T follicular helper cell (primary cell): ENCODE measurements at places on chromosomes 3 and 15.
A peak's percentile ranks its signal among the peaks of the same experiment; 100 is the strongest.

DNA sequence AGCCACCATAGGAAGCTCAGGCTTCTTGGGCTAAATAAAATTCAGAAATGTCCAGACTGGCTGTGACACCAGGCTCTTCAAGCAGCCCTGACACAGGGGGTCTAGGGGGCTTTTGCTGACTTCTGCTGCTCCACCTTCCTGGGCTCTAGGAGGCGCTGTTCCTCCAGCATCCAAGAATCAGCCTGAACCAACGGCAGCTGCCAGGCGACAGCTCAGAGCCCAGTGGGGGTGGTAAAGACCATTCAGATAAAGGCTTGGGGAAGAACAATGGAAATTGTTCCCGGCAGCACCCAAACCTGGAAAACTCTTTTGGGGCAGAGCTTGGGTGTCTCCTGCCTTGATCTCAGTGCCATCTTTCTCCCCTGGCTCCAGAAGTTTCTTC lies 21.6 kb upstream of the PSTPIP1 start:
- DNase-seq: peak; percentile 54

DNA sequence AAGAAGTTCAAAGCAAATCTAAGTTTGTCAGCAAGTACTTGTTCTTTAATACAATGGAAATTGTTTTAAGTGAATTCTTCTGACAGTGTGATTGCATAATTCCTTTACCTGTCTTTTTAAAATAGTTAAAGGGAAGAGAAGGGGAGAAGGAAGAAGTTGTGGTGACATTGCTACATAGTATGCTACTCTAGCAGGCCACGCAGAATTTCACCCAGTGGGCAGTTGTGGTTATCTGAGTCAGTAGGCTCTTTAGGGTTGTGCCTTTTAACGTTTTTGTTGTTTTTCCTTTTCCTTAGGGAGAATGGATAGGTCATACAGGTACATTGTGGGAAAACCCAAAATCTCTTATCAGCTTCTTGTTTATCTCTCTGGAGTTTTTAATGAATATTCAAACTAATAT lies 40.4 kb downstream of the KIF15 start:
- DNase-seq: no peak

- DNase-seq: no peak
Measured at GRCh38 chr15:73318463-73319351, 50.1 kb downstream of the HCN4 start.

DNA sequence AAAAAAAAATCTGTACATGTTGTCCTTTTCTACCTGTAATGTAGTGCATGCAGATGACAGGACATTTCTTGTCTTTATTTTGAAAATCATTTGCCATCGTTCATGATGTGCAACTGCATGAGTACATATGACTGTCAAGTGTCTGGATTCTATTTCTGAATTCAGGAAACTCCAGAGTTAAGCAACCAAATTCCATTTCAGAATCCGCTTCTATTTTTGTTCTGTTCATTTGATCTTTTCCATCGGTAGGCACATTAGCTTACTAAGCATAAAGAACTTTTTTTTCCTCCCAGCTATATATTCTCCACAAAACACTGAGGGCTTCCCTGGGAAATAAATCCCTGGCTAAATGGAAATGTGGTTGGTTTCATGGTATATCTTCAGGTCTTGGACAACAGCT lies 365.6 kb downstream of the PTPRG start:
- DNase-seq: no peak

DNA sequence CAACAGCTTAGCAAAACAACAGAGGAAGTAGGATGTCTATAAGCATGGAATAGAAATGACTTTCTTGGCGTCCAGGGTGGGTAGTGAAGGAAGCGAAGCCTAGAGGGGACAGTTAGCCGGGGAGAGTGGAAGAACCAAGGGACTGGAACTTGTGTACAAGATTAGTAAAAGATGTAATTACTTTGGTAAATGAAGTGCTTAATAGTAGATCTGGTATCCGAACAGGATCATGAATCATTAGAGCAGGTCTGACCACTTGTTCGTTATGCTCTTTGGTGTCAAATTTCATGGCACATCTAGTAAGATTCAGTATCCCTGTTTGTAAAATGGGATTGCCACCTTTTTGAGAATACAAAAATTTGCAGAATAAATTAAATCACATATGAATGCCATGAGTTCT lies 112.5 kb upstream of the MLF1 start:
- DNase-seq: no peak

GRCh38 chr3:188218603-188219002 lies 64.6 kb downstream of the LPP start:
- no peak for DNase-seq

DNA sequence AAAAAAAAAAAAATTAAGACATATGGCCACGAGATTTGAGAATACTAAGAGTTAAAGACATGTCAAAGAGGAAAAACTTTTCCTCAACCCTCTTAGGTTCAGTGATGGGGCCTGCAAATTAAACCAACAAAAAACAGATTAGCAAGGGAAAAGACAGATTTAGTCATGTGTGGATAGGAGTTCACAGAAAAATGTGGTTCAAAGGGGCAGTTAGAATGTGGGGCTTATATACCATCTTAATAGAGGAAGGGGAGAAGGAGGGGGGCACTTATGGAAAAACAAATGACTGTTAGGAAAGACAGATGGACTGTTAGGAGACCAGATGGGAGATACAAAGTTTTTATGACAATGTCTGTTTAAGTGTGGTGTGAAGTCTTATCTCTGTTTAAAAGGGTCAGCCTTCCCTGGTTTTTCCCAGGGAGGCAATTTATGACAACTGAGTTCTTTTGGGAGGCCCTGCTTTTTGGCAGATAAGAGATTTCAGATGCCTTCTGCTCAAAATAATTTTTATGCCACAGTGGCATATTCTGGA lies 68.7 kb upstream of the FURIN start:
- DNase-seq: no peak

DNA sequence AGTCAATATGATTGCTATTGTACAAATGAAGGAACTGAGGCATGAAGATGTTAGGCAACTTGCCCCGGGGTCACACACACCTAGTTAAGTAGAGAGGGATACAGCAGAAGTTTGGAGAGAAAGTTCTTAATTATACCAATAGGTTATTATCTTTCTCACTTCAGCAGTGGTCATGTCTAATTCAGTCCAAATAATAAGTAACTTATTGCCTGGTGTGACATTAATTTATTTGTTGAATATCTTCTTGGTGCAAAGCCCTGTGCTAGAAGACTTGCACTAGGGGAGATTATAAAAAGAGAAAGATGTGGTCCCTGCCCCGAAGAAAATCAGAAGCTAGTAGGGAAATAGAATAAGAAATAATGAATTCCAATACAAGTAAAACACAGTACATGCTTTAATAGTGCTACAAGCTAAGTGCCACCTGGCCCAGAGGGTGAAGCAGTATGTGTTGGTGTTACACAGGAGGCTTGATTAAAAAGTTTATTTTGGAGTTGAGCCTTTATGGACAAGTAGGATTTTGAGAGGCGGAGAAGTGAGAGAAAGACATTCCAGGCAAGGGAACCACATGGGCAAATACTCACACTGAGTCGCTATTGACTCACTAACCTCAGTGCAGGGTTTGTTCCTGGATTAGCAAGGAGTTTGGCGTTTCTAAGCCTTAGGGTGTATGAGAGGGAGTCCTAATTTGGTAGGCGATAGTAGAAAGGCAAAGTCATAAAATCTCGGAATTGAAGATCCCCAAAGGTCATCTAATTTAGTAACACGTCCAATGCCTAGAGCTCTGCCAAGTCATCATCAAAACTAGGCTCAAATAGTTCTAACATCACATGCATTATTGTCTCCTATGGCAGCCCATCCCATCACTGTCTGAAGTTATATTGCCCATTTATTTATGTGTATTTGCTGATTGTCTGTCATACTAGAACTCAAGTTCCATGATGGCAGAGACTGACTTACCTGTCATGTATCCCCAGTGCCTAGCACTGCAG lies 19.2 kb upstream of the GSK3B start:
- DNase-seq: no peak

DNA sequence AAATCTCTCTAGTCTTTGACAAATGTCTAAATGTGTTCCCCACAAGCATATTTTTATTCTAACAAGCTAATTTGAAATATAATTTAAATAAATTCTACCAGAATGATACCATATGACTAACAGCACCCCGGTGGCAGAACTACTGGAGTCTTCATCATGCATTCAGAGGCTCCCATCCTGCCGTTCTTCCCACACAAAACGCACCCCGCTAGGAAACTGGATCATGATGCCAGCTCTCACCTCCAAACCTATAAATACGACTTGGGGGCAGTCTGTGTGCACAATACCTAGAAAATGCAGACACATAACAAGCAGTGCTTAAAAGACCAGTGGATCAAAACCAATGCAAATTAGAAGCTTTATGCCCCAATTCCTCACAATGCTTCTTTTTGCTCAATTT lies 8.5 kb downstream of the HOMER2 start:
- no peak for DNase-seq

GRCh38 chr15:25060472-25060803 lies 105.7 kb downstream of the SNRPN start:
- DNase-seq: no peak

DNA sequence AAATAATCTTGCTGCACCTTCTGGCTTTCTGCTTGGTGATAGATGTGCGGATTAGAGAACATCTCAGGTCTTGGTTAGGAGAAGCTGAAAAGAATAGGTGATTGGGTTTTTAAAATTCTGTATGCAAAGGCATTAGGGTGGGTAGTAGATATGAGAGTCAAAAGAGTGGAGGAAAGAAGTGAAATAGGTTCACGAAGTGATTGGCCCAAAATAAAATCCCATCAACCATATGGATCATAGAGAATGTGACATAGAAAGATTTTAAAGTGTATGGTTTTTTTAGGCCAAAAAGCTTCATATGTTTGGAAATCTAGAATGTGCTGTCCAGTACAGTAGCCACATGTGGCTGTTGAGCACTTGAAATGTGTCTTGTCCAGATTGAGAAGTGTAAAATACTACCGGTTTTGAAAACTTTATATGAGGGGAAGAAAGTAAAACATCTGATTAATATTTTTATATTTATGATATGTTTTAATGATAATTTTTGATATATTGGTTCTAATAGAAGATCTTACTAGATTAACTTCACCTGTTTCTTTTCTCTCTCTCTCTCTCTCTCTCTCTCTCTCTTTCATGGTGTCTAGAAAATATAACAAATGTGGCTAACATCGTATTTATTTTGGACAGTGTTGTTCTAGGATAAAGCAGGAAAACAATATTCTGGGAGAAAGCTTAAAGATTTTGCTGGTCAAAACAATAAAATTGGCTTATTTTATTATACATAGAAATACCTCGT lies 2.9 kb downstream of the MBNL1 start:
- DNase-seq: no peak

- DNase-seq: no peak
Measured at GRCh38 chr3:151356794-151357462, 27.6 kb upstream of the P2RY13 start.

- DNase-seq: no peak
Measured at GRCh38 chr3:165446555-165446954, 250.4 kb upstream of the SLITRK3 start.

DNA sequence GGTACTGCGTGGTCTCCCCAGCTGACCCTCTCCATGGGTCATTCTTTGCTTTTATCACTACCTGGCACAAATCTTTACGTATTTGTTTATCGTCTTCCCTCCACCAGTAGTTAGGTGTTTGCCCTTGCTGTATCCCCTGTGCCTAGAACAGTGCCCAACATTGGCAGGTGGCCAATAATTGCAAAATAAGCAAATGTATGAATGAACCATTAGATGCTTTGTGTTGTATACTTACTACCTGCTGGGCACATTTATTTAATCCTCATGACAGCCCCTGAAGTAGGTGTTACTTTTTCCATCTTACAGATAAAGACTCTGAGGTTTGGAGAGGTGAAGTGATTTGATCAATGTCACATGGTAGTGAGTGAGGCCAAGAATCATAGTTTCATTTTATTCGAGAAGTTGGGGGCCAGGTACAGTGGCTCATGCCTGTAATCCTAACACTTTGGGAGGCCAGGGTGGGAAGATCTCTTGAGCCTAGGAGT lies 2.0 kb upstream of the TWF2 start:
- DNase-seq: no peak

DNA sequence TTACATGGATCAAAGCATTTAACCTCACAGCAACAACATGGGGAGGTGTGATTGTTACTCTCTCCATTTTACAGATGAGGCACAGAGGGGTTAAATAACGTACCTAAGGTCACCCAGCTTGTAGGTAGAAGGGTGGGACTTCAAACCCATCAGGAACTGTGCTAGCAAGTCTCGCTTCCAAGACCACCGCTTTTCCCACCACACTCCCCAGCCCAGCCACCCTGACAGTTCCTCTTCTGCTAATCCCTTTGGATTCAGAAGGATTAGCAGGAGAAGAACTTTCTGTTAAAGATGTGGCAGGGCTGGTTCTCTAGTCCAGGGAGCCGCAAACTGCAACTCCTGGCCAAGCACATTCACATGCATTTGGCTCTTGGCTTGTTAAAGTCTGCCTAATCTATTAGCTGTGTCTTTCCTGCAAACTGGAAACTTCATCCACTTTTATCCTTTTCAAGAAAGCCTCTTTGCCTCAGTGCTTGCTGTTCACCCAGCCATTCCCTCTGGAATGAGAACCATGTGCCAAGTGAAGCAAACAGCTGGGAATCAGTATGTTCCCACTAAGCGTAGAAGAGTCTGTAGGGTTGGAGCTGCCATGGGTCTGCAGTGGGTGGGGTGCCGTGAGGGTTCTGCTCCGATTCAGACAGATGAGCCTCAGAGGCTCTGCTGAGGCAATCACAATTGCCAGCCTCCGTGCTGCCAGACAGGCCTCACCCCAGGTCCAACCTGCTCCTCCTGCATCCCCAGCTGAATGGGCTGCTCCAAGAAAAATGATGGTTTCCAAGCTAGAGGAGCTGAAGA lies 44.6 kb downstream of the POMGNT2 start:
- no peak for DNase-seq

GRCh38 chr15:51108933-51109550 lies 14.3 kb upstream of the TNFAIP8L3 start:
- DNase-seq: no peak
